ENCODE measurements at places on chromosomes 16 and 17.
A peak's percentile ranks its signal among the peaks of the same experiment; 100 is the strongest.

DNA sequence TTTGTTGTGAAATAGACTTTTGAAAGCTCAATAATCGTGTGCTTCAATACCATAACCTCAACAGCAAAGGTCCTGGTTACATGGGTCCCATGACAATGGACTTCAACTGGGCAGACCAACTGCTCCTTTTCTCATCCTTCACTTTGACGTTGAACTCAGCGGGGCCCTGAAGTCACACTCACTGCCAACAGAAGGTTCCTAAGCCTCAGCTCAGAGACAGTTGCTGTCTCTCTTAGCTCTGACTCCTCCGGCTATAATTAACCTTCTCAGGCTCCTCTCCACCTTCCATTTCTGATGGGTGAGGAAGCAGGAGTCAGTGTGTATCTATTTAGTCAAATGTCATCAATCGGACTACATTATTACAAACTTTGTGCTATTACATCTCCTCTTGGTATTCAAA, 23.8 kb downstream of the MPP3 start:
- no peak for DNase-seq

DNA sequence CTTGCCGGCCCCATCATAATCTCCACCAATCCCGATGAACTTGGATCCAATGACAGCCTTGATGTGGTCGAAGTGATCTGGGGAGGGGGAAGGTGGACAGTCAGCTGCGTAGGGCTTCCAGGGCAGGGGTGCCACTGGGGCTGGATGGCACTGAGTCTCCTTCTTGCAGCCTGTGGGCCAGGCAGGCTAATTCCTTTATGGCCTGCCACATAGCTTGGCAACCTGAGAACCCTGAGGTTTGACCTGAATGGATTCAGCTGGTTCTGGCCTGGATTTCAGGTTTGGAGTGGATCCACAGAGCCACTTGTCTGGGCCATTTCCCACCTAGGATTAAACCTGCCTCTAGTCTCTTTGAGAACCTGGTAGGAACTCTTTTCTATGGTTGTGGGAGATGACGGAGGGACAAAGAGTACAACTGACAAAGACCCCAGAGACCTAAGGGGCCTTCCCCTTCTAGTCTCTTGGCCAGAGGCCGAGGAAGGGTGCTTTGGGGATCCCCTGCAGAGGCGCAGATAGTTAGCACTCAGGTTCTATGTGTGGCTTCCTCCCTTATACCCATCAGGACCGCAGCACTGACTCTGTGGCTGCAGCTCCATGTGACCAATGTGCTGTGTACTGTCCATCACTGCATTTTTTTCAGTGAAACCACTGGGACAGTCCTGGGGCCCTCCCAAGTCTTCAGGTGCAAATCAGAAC, 9.2 kb upstream of the DPEP3 start:
- DNase-seq, result no peak

GRCh38 chr16:53632526-53632925, 71.1 kb downstream of the RPGRIP1L start:
- no peak for DNase-seq

DNA sequence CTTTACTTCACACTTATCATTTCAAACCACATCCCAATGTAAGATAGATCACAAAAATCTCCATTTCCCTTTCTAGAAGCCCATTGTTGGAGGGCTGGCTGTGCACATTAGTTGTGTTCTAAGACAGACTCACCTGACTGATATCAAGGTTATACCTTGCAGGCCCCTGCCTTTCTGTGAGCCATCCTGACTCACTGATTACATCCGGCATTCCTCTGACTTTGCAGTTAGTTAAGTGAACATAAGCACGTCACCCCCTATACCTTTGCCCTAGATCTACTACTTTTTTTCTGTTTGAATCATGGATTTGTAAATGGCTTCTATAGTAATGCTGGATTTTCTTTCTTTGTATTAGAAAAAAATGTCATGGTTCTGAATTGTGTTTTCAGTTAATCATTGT, 78.3 kb downstream of the TANGO6 start:
- no peak for DNase-seq

DNA sequence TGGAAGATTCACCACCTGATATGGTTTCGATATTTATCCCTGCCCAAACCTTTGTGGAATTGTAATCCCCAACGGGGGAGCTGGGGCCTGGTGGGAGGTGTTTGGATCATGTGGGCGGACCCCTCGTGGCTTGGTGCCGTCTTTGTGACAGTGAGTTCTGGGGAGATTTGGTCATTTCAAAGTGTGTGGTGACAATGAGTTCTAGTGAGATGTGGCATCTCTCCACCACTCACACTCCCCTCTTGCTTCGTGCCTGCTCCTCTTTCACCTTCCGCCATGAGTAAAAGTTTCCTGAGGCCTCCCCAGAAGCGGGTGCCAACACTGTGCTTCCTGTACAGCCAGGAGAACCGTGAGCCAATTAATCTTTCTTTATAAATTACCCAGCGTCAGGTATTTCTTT, 9.7 kb downstream of the CCDC57 start:
- DNase-seq, result no peak

DNA sequence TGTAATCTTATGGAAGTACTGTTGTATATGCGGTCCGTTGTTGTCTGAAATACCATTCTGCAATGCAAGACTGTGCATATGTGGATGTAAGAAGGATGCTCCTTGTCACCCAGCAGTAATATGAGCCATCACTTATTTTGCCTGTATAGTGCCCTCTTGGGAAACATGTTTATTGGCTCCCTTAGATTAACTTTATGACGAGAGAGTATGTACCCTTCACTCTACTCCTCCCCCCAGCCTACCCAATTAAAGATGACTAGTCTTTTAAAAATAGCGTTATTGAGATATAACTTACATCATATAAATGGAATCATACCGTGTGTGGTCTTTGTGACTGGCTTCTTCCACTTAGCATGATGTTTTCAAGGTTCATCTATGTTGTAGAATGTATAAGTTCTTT, 33.6 kb downstream of the FTO start:
- no peak for DNase-seq

DNA sequence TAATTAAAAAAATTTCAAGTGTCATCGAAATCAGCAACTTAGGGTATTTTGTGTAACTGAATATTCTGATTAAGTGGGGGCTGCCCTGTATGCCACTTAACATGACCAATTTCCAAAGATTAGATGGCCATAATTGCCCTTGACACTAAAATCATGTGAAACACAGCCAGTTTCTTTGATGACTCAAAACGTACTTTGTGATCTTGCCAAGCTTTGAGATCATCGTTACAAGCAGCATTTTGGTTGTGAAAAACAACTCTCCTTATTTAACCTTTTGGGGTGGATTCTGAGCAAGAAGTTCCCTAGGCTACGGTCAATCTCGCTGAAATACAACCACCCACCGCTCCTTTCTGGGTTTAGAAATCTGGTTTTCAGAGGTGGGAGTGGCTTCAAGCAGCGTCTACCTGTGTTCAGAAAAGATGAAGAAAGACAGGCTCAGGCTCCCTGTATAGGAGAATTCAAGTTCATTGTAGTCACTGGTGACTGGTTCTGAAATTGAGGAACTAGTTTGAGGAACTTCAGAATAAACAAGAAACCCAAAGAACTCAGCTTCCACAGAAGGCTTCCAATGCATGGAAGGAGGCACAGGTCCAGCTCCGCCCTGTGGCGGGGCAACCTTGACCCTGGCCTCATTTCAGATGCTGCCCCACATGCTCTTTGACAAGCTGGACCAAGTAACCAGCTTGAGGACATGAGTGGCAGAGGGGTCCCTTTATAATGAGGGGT, 9.4 kb downstream of the MAP3K14 start:
- DNase-seq, result no peak

- no peak for DNase-seq
These were observed 34.6 kb upstream of the CDH15 start for GRCh38 chr16:89136931-89137330.

DNA sequence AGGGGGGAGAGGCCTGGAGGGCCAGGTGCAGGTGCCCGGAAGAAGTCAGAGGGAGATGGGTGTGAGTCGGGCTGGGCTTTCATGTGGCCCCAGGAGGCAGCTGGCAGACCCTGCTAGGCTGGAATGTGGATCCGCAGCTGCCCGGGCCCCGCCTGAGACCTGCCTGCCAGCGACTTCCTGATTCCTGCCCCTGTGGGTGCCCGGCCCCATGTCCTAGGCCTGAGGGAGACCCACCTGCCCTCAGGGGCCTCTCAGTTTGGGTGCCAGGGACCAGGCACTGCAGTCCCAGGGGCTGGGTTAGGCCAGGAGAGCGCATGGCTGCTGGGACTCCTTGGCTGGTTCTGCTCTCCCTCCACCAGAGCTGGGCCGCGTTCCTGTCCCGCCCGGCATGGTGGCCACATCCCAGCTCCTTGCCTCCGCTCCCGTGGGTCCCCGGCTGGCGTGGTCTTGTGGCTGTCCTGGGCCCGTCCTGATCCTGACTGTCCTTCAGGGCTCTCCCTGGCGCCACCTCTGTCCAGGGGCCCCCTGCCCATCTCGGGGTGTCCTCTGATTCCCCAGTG, 22.1 kb upstream of the SPNS2 start:
- no peak for DNase-seq

- no peak for DNase-seq
These were observed 5.6 kb upstream of the ST3GAL2 start for GRCh38 chr16:70444249-70445063.

DNA sequence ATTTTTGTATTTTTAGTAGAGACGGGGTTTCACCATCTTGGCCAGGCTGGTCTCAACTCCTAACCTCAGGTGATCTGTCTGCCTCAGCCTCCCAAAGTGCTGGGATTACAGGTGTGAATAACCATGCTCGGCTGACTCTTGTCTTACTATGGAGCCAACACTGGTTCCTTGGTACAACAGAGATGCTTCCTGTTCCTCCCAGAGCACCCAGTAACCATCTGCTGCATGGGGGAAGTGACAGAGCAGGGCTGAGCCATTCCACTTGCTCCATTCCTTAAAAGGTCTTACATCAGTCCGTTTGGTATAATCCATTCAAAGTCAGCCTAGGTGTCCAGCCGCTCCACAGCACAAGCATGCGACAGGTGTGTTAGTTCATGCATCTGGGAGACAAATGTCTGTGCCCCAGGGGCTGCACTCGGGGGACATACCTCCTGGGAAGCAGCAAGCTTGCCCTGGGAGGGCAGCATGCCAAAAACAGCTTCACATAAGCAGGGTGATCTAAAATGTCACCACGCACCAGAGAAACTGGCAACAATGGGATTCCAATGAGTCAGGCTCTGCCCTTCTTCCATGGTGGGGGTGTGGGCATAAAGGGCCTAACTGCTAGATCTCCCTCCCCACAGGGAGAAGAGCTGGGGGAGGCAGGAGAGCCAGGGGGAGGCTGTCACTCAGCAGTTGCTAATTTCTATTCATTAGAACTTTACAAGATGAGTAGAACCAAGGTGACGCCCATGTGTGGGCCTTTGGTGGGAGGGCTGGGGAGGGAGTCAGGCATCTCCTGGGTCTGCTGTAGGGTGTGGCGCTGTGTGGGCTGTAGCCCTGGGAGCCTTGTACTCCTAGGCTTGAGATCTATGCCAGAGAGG, 35.5 kb downstream of the PIPOX start:
- peak; percentile 44 for DNase-seq

GRCh38 chr16:77299395-77299794, 100.2 kb downstream of the SYCE1L start:
- DNase-seq, result no peak

GRCh38 chr16:79132701-79133100, 467.8 kb downstream of the MAF start:
- no peak for DNase-seq

- DNase-seq, result peak; percentile 98
These were observed at the start of gene RAB40B for GRCh38 chr17:82698065-82698973. TSS of gene RAB40B (minus strand) at chr17:82698698. CDS start at chr17:82698596, 102 bp downstream.

DNA sequence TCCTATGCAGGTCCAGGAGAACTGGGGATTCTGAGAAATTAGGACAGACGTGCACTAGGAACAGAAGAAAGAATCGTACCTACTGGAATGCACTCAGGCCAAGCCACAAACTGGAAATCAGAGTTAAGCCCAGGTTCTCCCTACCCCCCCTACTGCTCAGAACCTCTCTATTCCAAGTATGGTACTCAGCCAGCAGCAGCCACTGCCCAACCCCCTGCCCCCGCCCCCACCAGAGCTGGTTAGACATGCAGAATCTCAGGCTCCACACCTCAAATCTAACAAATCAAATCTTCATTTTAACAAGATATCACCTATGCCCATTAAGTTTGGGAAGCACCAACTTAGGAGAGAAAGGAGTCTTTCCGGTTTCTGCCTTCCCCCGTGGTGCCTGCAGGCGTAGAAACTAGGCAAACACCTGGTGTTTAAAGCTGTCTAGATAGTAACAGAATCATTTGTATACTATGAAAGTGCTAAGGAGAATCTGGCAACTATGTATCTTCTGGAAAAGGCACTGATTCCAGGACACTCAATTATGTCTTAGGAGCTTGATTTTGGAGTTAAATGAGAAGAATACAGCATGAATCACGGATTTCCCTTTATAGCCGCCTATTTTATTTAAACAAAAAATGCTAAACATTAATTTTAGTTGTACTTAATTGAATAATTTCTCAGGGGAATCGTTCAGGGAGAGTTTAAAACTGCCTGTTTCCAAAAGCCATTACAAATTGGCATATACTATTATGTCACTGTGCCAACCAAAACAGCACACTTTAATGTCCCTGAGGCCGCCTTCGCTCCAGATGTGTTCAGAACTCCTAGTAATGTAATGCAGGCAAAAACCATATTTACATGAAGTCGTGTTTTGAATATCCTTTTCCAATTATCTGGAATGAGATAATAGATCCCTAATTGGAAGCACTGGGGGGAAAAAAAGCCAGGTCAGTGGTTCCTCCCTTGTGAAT, 166.5 kb downstream of the STX8 start:
- no peak for DNase-seq

- DNase-seq, result no peak
These were observed 4.0 kb downstream of the CYB561 start for GRCh38 chr17:63442074-63442473.

GRCh38 chr17:54920819-54921218, 20.2 kb downstream of the TOM1L1 start:
- no peak for DNase-seq

GRCh38 chr16:85491058-85491771, 121.9 kb upstream of the GSE1 start:
- DNase-seq, result no peak

GRCh38 chr17:58156839-58157803, 8.9 kb downstream of the OR4D1 start:
- peak; percentile 2 for DNase-seq

DNA sequence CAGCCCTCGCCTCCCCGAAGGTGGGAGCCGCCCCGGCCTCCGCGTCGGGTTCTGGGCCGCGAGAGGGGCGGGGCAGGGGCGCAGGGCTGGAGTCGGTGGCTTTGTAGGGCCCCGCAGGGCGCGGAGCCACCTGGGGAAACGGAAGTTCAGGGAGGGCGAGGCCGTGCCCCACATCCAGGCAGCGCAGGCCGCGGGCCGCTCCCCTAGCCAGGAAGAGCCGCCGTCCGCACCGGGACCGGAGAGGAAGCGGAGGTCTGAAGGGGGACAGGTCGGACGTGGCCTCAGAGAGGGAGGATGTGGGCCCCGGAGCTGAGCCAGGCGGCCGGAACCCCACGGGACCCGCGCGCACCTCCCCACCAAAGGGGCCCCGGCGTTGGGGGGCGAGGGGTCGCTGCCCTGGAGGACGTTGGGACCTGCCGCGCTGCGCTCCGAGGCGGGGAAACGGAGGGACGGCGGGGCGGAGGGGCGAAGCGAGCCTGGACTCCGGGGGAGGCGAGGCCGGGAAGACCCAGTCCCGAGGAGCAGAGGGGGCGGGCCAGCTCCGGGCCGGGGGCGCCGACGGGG, 482 bp upstream of the SLC16A3 start:
- no peak for DNase-seq

All from anterior cingulate cortex (tissue), 58 donors.